ENCODE measurements at places on chromosomes 4 and X.

DNA sequence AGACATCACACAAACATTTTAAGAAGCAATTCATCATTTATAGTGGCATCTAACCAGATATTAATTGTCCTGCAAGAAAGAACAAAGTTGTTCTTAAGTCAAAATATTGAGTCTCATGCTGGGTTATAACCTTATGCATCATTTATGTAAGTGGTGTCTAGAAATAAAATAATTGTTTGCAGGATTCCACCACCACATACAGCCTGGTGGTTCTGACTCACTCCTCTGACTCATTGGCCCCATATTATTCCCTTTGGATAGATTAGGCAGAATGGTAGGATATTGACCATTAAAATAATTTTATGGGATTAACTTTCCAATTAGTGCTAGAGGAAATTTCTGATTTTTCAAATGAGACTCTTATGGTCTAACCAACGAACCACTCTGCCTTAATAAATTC lies 384.5 kb downstream of the GRXCR1 start:
- no peak for DNase-seq

GRCh38 chr4:20883231-20883630 lies 183.0 kb downstream of the PACRGL start:
- DNase-seq: no peak

DNA sequence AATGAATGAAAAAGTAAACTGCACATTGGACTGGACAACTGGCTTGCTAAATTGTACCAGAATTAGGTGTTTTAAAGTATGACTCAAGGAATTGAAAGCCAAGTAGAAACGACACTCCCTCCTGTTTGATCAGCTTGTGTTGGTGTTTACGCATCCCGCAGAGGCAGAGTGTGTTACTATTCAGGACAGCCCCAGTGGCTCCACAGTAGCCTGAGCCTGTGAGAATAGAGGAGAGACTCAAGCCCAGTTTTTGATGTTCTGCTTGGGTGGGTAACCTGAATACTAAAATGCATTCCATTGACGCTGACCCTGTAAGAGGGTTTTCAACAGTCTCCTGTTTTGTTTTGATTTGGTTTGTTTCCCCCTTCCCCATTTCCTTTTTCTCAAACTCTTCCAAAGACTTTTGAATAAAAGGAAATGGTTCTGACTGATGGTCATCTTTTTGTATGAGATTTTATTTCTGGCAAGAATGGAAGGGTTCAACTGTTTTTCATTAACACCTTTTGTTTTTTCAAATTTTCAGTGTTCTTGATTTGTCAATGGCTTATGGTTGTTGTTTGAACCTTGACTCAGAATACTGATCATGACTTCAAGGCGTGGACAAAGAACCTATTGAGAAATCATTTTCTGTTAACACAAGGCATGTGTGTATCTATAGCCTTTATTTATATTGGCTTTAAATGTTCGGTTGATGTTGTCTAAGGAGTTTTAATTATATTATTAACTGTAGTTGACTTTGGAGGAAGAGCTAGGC lies 10.2 kb downstream of the ADGRL3 start:
- no peak for DNase-seq

DNA sequence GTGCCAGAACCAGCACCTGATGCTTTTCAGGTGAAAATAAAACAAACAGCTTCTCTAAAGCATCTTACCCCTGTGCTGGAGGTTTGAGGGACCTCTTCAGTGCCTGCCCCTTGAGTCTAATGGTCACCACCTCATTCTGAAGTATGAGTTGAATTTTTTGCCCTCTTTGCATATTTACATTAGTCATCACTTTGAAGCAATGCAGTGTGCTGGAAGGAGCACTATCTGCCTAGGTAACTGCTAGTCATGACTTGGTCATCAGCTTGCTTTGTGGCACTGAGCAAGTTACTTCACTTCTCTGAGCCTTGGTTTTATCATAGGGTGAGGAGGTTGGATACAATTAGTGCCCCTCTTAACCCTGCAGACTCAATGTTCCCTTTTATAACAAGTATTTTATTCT lies 44.9 kb downstream of the SPATA18 start:
- no peak for DNase-seq

DNA sequence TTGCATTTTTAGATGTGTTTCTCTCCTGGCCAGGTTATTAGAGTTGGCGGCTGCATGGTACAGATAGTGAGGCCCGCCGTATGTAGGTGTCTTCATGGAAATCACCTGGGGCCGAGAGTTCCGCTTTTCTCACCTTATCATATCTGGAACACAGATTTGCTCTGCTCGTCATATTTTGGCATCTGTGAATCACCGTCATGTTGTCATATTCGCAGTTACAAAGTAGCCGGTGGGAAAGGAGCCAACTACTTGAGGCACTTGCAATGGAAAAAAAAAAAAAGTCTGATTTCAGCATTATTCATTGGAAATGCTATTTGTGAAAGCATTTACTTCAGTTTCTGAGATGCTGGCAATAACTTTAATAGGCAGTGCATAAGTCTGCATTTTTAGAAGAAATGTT lies 1715.2 kb upstream of the TENM3 start:
- no peak for DNase-seq

DNA sequence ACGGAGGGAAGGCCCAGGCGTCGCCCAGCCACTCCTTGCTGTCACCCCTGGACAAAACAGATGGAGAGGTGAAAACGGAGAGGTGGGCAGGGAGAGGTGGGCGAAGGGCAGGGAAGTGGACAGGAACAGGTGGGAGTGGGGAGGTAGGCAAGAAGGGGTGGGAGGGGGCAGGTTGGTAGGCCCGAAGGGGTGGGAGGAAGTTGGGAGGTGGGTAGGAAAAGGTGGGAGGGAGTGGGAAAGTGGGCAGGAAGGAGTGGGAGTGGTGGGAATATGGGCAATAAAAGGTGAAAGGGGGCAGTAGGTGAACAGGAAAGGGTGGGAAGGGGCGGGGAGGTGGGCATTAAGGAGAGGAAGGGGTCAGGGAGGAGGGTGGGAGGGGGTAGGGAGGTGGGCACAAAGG lies 9.0 kb upstream of the MAGEC1 start:
- DNase-seq: no peak

- no peak for DNase-seq
These were observed 61.3 kb upstream of the UNC5C start for GRCh38 chr4:95610061-95610569.

GRCh38 chrX:96449896-96450295 lies 234.7 kb upstream of the DIAPH2 start:
- DNase-seq: no peak

DNA sequence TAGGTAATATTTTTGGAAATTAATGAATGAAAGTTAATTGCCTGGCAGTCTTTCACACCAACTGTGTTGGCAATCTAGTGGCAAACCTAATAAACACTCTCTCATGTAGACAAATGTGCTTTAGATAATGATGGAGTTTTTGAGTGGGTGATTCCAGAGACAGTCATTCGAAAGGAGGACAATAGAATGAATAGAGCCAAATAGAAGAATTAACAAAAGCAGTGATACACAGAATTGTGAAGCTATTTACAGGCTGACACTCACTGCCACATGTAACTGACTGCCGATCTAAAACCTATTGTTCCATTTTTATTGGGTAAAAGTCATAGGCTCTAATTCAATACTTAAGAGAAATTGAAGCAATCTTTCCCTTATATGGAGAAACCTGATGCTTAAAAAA lies 338.5 kb downstream of the PCDH7 start:
- no peak for DNase-seq

GRCh38 chr4:139589336-139590018 lies 33.5 kb upstream of the SETD7 start:
- no peak for DNase-seq

- DNase-seq: no peak
These were observed 12.6 kb downstream of the TENT5D start for GRCh38 chrX:80432863-80433262.

- DNase-seq: no peak
These were observed 251.1 kb downstream of the DCLK2 start for GRCh38 chr4:150329373-150329772.

- DNase-seq: no peak
These were observed 520.5 kb upstream of the NR3C2 start for GRCh38 chr4:148962539-148963290.

DNA sequence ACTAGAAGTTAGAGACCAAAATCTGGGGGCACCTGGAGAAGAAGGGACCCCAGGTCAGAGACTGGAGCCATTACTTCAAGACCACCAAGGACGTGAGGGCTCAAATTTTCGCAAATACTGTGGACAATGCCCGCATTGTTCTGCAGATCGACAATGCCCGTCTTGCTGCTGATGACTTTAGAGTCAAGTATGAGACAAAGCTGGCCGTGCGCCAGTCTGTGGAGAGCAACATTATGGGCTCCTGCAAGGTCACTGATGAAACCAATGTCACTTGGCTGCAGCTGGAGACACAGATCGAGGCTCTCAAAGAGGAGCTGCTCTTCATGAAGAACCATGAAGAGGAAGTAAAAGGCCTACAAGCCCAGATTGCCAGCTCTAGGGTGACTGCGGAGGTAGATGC lies 101.2 kb downstream of the NCAPG start:
- no peak for DNase-seq

- no peak for DNase-seq
These were observed 17.2 kb downstream of the SLC4A4 start for GRCh38 chr4:71355971-71356370.

DNA sequence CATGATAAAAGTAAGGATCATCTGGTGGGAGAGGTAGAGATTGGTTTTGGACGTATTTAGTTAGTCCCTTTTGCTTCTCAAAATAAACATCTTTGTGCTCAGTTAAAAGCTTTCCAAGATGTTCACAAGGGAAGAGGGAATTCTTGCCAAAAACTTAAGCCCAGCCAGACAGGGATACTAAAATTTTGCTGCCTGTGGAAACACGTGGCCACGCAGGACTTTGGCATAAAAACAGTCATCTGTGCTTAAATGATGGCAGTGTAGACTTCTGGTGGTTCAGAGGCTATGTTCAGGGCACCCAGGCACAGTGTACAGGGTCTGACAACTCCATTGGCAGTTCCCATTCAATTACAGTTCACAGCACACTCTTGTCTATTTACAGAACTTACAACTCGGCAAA lies 93.2 kb upstream of the JADE1 start:
- DNase-seq: no peak

- no peak for DNase-seq
These were observed 150.0 kb downstream of the CBR4 start for GRCh38 chr4:168859888-168860694.

DNA sequence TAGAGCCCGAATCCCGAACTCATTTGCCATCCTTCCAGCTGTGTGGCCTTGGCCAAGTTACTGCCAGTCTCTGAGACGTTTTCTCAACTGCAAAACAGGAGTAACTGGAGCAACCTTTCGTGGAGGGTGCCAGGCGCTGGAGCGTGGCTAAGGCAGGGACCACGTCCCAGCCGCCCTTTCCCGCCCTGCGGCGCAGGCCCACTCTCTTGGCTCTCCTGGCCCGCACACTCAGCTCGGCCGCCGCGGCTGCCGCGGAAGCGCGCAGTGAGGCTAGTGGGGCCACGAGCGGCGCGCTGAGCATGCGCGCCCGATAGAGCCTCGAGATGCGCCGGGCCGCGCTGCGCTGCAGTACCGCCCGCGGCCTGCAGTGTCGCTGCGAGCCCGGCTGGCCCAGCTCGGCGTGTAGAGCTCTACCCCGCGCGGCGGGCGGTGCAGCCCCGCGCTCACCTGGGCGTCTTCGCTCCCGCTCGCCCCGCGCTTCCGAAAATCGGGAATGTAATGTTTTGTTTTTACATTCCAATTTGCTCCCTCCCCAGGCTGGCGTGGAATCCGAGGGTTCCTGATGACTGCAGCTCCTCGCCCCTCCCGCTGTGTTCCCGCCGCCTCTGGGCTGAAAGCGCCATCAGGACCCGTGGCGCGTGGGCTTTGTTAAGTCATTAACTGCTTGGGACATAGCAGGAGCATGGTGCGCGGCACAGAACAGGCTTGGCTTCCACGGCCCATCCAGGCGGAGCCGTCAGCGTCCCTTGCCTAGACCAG lies 4.0 kb upstream of the ZNF518B start:
- peak; percentile 37 for DNase-seq

- DNase-seq: no peak
These were observed 37.2 kb upstream of the MAGEA4 start for GRCh38 chrX:151875270-151876026.

GRCh38 chrX:138771047-138771446 lies 59.5 kb upstream of the FGF13 start:
- no peak for DNase-seq

DNA sequence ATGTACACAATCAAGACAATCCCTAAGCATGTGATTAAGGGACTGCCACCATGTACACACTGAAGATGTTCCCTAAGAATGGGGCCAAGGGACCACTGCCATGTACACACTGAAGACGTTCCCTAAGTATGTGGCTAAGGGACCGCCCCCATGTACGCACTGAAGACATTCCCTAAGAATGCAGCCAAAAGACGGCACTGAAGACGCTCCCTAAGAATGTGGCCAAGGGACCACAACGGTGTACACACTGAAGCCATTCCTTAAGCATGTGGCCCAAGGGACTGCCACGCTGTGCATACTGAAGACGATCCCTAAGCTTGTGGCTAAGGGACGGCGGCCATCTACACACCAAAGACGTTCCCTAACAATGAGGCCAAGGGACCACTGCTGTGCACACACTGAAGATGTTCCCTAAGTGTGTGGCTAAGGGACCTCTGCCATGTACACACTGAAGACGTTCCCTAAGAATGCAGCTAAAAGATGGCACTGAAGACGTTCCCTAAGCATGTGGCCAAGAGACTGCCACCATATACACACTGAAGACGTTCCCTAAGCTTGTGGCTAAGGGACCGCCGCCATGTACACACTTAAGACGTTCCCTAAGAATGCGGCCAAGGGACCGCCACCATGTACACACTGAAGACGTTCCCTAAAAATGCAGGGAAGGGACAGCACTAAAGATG lies 26.4 kb downstream of the DHRSX start:
- DNase-seq: no peak

DNA sequence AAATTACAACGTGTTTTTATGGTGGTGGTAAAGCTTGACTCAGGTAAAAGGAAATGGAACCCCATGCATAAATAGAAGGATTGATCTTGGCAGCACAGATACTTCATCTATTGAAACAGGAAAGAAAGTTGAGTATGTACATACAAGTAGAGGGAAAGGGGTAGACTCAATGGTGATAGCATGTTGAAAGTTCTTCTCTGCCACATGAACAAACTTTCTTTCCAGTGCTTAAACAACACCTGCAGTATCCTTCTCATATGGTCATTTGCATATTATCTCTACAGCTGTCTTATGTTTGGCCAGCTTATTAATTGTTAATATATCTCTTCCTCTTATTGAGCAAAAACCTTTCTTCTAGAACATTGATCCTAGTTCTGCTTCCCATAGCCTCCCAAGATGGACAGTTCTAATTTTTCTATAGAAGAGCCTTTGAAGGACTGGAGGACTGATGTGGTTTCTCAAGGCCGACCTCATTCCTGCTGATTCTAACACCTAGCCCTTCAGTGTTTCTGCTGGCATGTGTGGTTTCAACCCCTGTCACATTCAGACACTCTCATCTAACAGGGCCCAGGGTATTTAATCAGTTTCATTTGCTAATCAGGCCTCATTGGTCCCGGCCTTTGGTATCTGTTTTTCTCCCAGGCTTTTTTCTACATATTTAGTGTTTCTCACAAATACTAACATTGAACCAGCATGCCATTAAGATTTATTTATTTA lies 108.1 kb upstream of the SPRY1 start:
- no peak for DNase-seq

Data from stimulated activated CD8-positive, alpha-beta memory T cell treated with anti-CD3 and anti-CD28 coated beads, Interleukin-4, amount 100 ng/mL, for 1 hour (primary cell).